ENCODE measurements at places on chromosomes 2 and 18. TPM values are rescaled to one million over a fixed set of nuclear protein-coding genes. Genes with fewer than 3 reads are reported as not detected.

The YPEL5 gene
- 116 TPM for total RNA-seq

The TEKT4 gene
- total RNA-seq: not detected

The TMEM169 gene
- total RNA-seq: 0.34 TPM

The CXCR4 gene
- not detected for total RNA-seq

The DHRS9 gene
- 15.0 TPM for total RNA-seq

The CAVIN2 gene
- 9.3 TPM for total RNA-seq

The HRH4 gene
- 0.21 TPM for total RNA-seq

The MZT2B gene
- total RNA-seq: 55.5 TPM

The TWSG1 gene
- 32.5 TPM for total RNA-seq

The MROH2A gene
- not detected for total RNA-seq

The SMARCAL1 gene
- 21.0 TPM for total RNA-seq

The MARCHF7 gene
- 118 TPM for total RNA-seq

The STAT4 gene
- 9.2 TPM for total RNA-seq

The GFPT1 gene
- total RNA-seq: 118 TPM

The SGPP2 gene
- total RNA-seq: 13.0 TPM

The NOSTRIN gene
- total RNA-seq: under 0.01 TPM

The DSG2 gene
- 557 TPM for total RNA-seq

The SERPINB10 gene
- 0.43 TPM for total RNA-seq

The RND3 gene
- total RNA-seq: 354 TPM

The IL1R2 gene
- total RNA-seq: 1.7 TPM

The FBLN7 gene
- total RNA-seq: under 0.01 TPM

The PSTPIP2 gene
- total RNA-seq: 9.6 TPM

The SALL3 gene
- not detected for total RNA-seq
